NCI-H187 (cell line): ENCODE measurements at places on chromosomes 5 and 9.

- DNase-seq, result no peak
Measured at GRCh38 chr5:100186181-100186580, 349.0 kb upstream of the FAM174A start.

DNA sequence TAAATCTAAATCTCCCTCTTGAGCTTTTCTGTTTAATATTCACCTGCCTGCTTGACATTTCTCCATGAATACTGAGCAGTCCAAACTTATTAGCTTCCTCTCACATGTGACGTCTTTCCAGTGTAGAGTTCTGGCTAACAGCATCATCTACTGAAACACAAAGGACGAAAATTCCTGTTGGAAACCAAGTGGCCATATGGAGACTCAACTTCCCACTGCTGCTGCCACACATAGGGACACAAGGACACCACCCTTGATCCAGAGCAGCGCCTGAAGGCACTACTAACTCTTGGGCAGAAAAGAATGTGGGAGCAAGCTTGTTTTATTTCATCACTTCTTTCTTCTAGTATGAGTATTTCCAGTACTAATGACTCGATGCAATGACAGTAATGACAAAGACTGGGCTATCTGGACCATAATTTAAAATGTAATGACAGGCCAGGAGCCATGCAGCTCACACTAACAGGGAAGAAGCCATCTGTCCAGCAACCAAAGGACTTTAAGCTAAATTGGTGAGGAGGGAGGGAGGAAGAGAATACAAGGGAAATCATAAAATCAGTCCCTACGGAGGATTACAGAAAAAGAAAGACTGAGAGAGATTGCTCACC, 19.2 kb downstream of the RNF130 start:
- DNase-seq, result no peak

DNA sequence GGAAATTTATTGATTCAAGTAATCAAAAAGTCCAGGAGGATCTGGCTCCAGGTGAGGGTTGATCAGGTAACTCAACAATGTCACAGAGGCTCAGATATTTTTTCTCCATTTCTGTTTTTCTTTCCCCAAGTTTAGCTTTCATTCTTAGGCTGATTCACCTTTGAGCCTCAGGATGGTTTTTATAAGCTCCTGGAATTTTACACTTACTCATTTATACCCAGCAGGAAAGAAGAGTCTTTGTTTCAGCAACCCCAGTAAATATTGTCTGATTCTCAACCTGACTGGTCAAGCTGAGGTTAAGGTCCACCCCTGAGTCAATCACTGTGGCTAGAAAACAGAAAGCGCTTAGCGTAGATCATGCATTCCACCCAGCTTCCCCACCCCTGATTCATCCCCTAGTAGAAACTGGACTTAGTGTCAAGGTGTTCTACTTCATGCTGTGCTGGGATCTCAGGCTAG, 500.6 kb downstream of the KIF4B start:
- DNase-seq, result no peak

- no peak for DNase-seq
Measured at GRCh38 chr9:6842584-6842947, 84.8 kb downstream of the KDM4C start.

DNA sequence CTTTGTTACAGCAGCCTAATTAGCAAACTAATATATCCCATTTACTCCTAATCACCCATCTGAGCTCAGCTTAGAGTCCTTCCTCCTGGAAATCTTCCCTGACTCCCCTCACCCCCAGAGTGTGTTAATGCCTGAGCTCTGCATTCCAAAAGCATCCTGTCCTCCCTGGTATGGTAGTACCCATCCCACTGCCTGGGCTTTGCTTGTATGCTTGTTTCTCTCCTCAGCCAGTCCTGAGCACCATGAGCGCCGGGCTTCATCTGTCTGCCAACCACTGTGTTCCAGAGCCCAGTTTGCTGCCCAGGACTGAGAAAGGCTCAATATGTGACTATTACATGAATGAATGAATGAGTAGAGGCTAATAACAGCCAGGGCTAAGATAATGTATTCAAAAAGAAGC, 272.4 kb downstream of the CDK5RAP2 start:
- DNase-seq, result no peak

DNA sequence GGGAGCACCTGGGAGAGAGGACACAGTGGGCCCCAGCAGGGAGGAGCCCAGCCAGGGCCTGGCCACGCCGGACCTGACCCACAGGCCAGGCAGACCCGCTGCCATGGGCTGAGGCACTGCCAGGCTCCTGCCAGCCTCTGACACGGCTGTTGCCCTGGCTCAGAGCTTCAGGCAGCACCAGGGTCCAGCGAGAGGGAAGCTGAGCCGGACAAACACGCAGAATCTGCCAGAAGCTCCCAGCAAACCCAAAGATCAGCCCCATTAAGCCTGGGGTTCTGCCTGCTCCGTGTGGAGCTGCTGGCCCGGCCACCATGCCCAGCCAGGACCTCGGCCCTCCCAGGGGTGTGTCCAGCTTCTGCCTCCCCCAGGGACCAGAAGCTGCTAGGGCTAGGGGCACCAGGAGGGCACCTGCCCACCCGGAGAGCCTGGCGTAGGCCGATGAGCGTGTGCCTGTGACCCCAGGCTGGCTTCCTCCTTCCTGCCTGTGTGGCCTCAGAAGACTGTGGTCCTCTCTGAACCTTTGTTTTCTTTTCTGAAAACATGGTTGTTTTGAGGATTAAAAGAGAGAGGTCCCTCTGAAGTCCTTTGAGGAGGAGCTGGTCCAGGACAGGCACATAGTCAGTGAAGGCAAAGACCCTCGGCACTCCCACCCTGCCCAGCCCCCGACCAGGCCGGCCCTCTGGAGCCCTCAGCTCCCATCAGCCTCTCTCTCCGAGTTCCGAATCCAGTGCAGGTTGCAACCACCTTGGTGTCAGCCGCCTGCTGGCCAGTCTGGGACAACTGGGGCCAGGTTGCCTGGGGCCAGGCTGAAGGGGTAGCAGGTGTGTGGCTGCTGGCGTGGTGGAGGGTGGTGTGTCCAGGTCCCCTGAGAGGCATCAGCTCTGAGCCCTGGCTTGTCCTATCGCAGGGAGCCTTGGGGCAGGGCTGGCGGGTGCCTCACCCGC, 39.6 kb downstream of the KCNT1 start:
- no peak for DNase-seq

GRCh38 chr5:81626524-81626923, 124.4 kb downstream of the SSBP2 start:
- no peak for DNase-seq

- no peak for DNase-seq
Measured at GRCh38 chr9:130078547-130078946, 24.8 kb downstream of the GPR107 start.

DNA sequence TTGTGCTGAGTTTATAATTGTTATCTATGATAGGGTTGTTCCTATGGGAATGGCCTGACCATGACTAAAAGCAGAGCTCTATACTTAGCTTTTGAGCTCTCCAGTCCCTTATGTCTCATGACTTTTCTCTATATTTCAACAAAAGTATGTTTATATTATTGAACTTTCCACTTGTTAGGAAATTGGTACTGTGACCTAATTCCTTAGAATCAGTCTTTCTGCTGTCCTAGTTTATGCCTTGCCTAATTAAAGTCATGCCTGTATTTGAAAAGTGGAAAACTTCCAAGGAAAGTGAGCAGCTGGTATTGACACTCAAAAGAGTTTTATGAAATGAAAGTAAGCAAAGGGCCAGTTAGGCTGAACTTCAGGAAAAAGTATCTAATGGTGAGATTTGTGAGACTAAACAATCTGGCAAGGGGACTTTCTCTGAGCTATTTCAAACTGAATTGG, 68.6 kb downstream of the XRCC4 start:
- DNase-seq, result no peak

GRCh38 chr5:98320343-98320742, 453.1 kb upstream of the RGMB start:
- DNase-seq, result no peak

- DNase-seq, result peak; percentile 13
Measured at GRCh38 chr5:94968507-94969095, 316.3 kb downstream of the MCTP1 start.

DNA sequence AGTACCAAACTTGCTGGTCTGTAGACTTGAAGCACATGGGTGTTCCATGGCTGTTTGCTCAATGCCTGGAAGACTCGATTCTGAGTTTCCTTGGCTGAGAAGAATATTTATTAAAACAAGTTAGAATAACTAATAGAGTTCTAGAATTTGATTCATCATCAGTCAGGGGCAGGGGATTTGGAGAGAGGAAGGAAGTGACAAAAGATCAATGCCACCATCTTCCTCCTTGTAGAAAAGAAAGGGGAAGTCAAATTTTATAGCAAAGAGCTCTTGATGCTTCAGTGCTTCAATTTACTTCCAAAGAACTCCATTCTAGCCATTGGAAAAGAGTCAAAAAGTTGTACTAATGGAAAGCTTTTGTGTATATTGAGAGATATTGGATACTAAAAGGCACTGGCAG, 236.3 kb downstream of the MCTP1 start:
- no peak for DNase-seq

- no peak for DNase-seq
Measured at GRCh38 chr5:150034662-150035061, 34.1 kb downstream of the HMGXB3 start.

GRCh38 chr9:125758986-125759763, 12.0 kb downstream of the PBX3 start:
- no peak for DNase-seq

- no peak for DNase-seq
Measured at GRCh38 chr5:123429993-123430392, 6.8 kb upstream of the CEP120 start.

DNA sequence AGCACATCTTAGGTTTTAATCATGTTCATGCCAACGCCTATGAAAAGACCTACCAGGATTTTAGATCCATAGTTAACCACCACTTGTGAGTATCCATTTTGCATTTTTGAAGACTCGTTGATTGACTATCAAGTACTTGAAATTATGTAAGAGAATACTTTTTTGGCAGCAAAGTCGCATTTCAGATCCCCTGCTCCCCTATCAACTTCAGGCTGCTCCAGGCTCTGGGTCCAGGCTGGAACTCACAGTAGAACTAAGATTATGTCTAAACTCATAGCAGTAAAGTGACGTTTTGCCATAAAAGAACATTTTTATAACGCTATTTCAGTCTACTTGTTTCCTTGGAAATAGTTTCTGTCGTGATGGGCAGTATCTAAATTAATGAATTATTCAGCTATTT, 267.7 kb downstream of the FANCC start:
- no peak for DNase-seq

DNA sequence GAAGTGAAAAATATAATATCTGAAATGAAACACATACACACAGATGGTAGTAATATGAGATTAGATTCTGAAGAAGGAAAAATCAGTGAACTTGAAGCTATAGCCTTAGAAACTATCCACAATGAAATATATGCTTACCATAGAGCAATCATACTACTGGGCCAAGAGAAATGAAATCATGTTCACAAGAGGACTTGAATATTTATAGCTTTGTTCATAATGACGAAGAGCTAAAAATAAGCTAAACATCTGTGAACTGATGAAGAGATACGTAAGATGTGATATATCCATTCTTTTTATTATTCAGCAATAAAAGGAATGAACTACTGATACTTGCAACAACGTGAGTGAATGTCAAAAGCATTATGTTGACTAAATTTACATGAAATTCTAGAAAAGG, 92.6 kb upstream of the ALDH1B1 start:
- no peak for DNase-seq

DNA sequence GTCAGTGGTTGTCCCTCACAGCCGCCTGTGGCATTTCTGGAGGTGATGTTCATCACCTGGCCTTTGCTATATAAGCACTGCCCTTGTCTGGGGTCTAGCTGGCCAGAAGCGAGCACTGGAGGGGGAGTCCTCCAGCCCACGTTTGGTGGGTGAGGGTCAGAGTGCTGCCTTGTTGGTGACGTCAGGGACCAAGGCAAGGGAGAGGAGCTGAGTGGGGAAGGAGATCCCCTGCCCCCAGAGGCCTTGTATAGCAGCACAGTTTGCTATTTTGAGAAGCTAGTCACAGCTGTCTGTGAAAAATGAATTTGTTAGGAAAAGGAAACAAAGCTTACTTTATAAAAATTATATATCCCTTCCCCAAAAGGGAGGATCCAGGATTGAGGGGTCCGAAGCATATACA, 49.8 kb downstream of the SYK start:
- no peak for DNase-seq

GRCh38 chr5:140152022-140152999, 22.7 kb upstream of the CYSTM1 start:
- no peak for DNase-seq

DNA sequence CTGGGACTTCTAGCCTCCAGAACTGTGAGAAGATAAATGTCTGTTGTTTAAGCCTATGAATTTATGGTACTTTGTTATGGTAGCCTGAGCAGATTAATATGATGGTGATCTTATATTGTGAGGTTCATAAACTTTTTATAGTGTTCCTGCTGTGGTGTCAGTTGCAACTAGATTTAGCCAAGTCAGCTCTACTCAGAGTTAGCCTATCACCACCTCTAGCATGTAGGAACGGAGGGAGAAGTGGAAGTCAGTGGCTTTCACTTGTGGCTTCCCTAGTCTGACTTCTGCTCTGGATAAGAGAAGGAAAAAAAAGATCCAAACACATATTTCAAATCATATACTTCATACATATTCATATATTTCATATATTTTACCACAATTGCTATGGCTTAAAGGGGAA, 6.6 kb downstream of the POC5 start:
- no peak for DNase-seq

DNA sequence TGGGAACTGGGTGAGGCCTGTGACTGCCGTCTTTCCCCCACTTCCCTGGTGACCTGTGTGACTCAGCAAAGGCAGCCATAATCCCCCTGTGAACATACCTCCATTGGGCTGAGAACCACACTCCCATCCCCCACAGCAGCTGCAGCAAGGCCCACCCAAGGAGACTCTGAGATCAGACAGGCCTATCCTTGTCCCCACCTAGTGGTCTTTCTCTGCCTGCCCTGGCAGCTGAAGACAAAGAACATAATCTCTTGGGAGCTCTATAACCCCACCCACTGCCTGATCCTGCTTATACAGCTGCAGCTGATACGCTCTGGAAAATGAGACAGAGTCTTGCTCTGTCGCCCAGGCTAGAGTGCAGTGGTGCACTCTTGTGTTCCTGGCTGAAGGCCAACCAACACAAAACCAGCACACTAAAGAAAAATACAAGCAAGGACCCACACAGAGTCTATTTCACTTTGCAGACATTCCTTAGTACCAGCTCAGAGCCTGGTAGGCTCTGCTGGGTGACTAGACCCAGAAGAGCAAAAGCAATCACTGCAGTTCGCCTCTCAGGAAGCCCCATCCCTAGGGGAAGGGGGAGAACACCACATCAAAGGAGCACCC, 106.7 kb downstream of the MCTP1 start:
- DNase-seq, result peak; percentile 19

- no peak for DNase-seq
Measured at GRCh38 chr9:135371535-135371934, 108.0 kb upstream of the PPP1R26 start.

GRCh38 chr5:20678386-20678785, 690.4 kb upstream of the CDH18 start:
- no peak for DNase-seq

GRCh38 chr5:10286162-10286861, 21.4 kb downstream of the CMBL start:
- DNase-seq, result no peak

DNA sequence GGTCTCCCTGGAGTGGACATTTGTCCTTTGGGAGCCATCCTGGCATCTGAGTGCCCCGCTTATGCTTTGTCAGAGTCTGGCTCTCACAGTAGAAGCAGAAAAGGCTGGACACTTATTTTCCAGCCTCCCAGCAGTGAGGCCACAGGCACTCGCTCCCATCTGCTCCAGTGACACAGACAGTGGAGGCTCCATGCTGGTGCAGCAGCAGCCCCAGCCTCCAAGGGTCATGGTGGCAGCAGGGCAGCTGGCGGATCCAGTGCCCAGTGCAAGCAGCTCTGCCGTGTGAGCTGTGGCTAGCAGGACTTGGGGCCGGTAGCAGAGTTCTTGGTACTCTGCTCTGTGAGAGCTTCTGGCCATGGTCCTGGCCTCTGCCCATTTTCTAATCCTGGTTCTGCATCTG, 157.3 kb upstream of the ALDH1B1 start:
- DNase-seq, result no peak
